ENCODE measurements at places on chromosomes 16 and 17. TPM values are rescaled to one million over a fixed set of nuclear protein-coding genes. Genes with fewer than 3 reads are reported as not detected.

DNA sequence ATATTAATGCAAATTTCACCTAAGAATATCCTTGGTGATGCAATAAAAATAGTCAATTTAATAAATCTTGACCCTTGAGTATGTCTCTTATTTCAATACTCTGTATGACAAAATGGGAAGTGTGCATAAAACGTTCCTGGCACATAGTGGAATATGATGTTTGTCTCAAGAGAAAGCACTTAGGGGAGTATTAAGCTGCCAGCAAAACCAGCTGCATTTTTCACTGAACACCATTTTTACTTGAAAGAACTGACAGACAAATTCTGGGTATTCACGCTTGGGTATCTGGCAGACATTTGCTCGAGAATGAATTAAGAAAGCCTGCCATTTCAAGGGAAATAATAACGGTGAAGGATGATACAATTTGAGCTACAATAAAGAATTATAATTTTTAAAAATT is 364.8 kb downstream of the SOX9 start:
- no peak for DNase-seq

- DNase-seq, result peak; percentile 63
Measured at GRCh38 chr16:11256661-11257130, 692 bp upstream of the SOCS1 start.

- DNase-seq, result no peak
Measured at GRCh38 chr16:84606081-84606875, 11.6 kb downstream of the COTL1 start.

NPIPB2 gene
- total RNA-seq, result 37.3 TPM

DNA sequence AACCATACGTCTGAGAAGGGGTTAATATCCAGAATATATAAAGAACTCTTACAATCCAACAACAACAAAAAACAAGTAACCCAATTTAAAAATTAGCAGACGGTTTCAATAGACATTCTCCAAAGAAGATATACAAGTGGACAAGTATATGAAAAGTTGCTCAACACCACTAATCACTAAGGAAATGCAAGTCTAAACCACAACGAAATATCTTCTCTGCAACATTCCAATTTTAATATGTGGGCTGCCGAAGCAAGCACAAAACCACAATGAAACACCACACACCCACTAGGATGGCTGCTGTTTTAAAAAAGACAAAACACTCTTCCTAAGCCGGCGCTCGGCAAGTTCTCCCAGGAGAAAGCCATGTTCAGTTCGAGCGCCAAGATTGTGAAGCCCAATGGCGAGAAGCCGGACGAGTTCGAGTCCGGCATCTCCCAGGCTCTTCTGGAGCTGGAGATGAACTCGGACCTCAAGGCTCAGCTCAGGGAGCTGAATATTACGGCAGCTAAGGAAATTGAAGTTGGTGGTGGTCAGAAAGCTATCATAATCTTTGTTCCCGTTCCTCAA is 5.9 kb upstream of the SLC13A2 start:
- no peak for DNase-seq

ZNF286A gene
- 66.1 TPM for total RNA-seq

- DNase-seq, result peak; percentile 18
Measured at GRCh38 chr16:15857724-15858560, 1.1 kb upstream of the MYH11 start.

DYNC1LI2 gene
- 92.7 TPM for total RNA-seq

- peak; percentile 61 for DNase-seq
Measured at GRCh38 chr17:42276359-42276608, at the start of gene STAT5B. STAT5B (minus strand) TSS chr17:42276391; CDS start chr17:42232127, 44,264 bp downstream.

DNA sequence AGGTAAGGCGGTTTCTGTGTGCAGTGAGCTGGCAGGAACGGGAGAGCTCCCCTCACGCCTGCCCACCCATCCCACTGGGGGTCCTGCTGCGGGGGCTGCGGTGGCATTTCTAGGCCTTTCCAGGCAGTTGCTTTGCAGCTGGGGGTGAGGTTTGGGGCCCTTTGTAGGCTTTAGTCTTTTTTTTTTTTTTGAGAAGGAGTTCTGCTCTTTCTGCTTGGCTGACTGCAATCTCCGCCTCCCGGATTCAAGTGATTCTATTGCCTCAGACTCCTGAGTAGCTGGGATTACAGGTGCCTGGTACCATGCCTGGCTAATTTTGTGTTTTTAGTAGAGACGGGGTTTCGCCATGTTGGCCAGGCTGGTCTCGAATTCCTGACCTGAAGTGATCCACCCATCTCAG is 11.1 kb downstream of the TSC2 start:
- no peak for DNase-seq

GRCh38 chr16:72873853-72874252 is 174.1 kb downstream of the ZFHX3 start:
- no peak for DNase-seq
